Activated CD4-positive, alpha-beta T cell treated with anti-CD3 and anti-CD28 coated beads, Interleukin-10, Interleukin-2, amounts not matched to agents 100 ng/mL and 50 ng/mL, durations not matched to agents 16 hours and 8 hours (primary cell): ENCODE measurements at places on chromosomes 2 and 18.
A peak's percentile ranks its signal among the peaks of the same experiment; 100 is the strongest.

DNA sequence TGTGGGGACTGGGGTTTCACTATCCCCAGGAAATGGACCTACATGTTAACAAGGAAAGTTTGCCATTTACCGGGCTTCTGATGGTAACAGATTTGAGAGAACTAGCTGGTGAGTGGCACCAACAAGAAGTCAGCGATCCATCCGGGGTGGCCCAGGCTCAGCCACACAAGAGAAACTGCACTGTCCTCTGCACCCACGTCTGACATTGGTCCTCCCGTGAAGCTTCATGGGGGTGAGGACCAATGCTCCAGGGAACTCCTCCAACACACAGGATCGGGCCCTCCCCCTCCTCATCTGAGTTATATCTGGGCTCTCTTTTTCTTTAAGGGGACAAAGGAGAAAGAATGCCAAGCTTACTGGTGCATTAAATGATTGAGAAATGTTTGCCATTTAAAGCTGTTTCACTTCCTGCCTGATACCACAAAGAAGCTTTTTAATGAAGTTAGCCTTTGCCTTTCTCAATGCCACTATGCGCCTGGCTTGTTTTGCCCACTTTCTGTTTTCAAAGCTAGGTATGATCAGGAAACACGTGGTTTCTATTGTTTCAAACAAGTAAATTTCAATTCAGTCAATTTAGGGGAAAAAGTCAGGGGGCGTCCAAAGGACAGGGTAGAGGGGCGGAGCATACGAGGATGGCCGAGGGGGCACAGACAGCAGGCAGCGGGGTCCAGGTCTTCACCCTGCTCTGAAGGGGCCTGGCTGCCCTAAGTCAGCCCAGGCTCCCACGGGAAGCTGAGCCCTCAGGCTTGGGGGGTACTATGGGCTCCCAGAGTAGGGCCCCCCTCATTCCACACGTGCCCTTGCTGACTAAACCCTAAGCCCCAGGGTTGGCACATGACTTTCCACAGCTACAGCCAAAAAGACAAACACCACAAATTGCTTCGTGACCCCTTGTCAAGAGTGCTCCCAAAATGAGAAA is 204.0 kb upstream of the ID2 start:
- peak; percentile 71 for DNase-seq

- DNase-seq = no peak
Observed at GRCh38 chr2:149175956-149176355, 137.5 kb downstream of the LYPD6B start.

GRCh38 chr2:187580462-187581124 is 26.4 kb upstream of the TFPI start:
- peak; percentile 46 for DNase-seq

GRCh38 chr2:37616677-37617005 is 54.8 kb downstream of the CDC42EP3 start:
- no peak for DNase-seq

GRCh38 chr2:223596208-223596607 is 6.0 kb downstream of the SCG2 start:
- DNase-seq = no peak

- no peak for DNase-seq
Observed at GRCh38 chr2:48728840-48729239, 26.7 kb downstream of the LHCGR start.

GRCh38 chr2:133937669-133938068 is 316.2 kb upstream of the MGAT5 start:
- no peak for DNase-seq

DNA sequence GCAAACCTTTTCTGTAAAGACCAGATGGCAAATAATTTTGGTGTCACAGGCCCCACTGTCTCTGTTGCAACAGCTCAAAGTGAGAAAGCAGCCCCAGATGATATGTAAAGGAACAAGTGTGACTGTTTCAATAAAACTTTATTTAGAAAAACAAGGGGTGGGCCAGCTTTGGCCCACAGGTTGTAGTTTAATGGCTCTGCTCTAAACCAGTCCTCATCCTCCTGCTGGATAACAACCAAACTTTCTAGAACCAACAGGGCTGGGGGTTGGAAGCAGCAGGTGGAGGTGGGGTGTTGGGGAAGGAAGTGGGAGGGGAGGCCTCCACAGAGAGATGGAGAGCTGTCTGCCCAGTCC is 28.8 kb upstream of the INHBB start:
- DNase-seq = no peak

GRCh38 chr2:215531284-215531683 is 95.4 kb upstream of the FN1 start:
- DNase-seq = no peak

- DNase-seq = peak; percentile 46
Observed at GRCh38 chr2:121810959-121811853, 55.8 kb downstream of the TSN start.

- no peak for DNase-seq
Observed at GRCh38 chr2:62406573-62407043, 99.4 kb downstream of the TMEM17 start.

DNA sequence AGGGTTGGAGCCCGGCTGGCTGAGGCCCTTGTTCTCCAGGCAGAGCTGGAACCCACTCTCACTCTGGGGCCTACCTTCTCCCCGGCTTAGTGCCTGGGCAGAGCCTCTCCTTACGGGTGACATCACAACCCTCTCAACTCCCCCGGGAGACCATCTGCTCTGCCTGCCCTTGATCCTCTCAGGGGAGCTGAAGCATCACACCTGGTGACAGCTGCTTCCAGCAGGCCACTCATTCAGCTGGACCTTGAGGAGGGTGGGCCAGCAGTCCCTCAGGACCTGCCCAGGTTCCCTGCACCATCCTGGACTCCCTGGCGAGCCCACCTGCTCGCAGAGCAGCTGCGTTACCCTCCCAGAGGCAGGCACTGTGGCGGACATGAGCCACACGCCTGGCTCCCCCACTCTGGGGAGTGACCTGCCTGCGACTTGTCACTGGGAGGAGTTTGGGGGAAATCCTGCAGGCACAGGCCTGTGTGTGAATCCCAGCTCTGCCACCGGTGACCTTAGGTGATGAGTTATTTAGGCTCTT is 13.1 kb downstream of the HS6ST1 start:
- no peak for DNase-seq

DNA sequence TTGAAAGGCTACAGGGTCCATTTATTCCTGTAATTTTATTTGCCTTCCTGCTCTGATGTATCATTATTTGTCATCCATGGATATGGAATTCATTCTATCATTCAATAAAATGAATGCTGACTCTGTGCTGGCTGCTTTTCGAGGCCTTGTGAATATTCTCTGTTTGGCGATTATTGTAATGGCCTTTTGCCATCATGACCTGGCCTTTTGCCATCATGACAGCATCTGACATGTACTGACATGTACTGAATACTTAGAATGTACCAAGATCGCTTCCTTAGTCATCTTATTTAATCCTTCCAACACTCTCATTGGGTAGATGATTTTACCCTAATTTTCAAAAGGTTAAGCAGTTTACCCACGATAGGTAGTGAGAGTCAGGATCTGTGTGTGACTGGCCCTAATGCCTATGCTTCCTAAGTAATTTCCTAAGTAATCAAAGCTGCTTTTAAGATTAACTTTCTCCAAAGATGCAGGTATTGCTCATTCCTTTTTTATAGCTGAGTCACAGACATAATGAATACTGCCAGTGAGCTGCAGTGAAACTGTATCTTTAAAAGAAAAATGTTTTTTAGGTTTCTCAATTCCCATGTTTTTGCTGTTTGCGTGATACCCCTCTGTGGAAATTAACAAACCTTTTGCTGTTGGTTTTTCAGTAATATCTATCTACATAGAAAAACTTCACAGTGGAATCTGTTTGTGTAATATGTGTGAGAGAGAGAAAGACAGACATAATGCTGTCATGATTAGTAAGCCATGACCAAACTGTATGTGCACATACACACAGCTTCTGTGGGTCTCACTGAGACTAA is 127.8 kb downstream of the CERS6 start:
- no peak for DNase-seq

DNA sequence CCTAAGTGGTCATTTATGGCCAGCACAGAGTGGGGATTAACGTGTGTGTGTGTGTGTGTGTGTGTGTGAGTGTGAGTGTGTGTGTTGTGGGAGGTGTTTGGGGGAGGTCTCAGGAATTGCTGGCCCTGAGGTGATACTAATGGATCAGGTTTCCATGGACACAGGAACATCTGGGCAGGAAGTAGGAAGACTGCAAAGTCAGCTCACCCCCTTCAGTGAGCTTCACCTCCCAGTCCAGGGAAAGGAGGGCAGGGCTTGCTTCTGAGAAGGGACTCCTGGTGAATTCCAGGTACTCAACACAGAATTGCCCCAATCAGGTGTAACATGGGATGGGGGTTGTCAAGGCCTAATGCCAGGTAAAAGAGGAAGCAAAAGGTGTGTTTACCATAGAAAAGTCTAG is 30.3 kb upstream of the IL1R1 start:
- no peak for DNase-seq

DNA sequence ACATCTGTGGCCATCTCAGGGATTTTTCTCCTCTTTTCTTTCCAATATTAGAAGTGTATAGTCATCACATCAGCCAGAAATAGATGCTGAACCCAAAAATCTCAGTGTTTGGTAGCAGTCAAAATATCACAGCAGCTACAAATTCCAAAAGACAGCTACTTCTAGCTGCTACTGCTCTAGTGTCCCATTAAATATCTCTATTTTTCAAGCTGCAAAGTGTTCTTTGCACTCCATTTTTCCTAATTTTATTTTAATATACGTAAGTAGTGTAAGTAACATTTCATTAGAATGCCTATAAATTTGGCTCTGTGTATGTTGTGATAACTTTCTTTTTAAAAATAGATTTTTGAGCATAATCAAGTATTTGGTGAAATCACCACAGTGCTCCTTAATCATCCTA is 967.3 kb downstream of the BCL11A start:
- DNase-seq = no peak

DNA sequence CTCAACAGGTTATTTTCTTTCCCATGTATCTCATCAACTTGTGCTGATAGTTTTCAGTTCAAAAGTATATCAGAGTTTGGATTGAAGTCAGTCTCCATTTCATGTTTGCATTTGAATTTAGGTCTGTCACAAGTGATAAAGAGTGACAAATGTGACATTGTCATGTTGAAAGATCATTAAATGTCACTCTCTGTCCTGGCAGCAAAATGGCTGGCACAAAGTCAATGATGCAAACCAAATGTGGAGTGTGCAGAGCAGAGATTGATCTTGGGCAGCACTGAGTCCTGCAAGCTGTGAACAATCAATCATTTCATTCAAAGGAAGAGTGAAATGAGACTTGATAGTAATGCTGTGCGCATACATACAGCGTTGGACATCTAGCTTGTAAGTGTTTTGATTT is 421.8 kb upstream of the CDH7 start:
- no peak for DNase-seq

DNA sequence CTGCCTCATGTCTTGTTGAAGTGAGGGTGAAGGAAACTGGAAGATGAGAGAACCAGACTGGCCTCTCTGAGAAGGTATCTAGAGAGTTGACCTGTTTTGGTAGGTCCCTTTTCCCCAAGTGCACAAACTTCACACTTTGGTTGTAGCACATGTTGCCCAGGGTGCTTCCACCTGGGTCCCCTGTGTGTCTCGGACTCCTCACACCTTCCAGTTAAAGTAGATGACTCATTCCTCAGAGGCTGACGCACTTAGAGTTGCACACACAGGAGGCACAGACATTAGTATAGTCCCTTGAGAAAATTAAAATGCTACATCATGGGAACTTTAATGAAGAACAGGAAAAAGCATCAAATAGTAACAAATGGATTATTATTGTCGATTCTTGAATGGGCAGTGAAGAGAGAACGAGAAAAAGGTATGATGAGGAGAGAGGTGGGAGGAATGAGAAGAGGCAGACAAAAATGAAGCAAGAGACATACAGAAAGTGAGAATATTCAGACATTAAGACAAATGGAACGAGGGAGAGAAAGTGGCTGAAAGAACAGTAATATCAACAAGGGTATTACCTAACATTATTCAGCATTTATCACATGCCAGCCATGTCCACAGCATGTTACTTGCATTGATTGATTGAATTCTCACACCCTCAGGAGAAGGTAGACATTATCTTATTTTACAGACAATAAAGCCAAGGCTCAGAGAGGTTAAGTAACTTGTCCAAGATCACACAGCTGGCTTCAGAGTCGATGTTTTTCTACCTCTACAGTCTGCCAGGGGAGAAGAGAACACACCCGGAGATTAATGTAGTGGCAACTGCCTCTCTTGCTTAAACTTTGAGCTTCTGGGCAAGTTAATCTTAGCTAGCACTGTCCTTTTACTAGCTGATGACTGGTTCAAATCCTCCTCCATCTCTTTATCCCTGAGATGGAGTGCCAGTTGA is 68.6 kb downstream of the FHOD3 start:
- DNase-seq = no peak

GRCh38 chr2:47230418-47230817 is 75.3 kb upstream of the STPG4 start:
- no peak for DNase-seq

- DNase-seq = no peak
Observed at GRCh38 chr2:188345426-188345825, 53.8 kb downstream of the GULP1 start.

DNA sequence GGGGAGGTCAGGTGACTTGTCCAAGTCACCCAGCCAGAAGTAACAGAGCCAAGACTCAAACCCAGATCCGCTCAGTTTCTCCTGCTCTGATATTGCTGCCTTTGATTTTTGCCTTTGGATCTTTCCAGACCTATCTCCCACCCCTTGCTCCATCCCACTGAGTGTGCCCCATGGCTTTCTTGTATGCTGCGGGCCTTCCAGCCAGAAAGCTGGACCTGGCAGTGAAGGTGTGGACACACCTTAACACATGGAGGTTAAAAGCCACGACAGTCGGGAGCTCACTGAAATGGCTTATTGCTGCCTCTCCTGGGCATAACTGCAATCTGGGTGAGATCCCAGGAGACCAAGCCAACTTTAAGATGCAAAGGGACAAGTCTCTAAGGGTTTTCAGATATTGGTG is 86.7 kb downstream of the LONRF2 start:
- DNase-seq = no peak

GRCh38 chr2:228367356-228367755 is 185.9 kb upstream of the SPHKAP start:
- DNase-seq = no peak

DNA sequence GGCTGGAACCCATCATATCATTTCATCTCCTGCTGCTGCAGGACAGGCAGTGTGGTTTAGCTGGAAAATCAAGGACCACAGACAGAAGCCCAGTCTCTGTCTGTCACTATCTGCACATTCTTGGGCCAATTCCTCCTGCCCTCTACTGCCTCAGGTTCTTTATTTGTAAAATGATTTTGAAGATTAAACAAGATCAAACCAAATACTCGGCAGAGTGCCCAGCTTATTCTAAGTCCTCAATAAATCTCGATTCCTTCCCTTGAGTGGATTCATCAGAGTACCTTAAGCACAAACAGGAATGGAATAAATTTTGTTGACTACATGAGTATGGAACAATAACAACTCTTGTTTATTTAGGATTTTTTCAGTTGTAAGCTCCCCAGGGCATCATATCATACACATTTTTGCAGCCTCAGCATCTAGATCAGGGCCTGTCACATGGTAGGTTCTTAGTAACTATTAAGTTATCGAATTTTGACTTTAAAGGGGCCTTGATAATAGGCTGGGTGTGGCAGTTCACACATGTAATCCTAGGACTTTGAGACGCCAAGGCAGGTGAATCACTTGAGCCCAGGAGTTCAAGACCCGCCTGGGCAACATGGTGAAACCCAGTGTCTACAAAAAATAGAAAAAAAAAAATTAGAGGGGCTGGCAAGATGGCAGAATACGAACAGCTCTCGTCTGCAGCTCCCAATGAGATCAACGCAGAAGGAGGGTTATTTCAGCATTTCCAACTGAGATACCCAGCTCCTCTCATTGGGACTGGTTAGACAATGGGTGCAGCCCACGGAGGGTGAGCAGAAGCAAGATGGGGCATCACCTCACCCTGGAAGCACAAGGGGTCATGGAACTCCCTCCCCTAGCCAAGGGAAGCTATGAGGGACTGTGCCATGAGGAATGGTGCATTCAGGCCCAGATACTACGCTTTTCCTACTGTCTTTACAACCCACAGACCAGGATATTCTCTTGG is 11.1 kb downstream of the RHOB start:
- no peak for DNase-seq
